ENCODE measurements at places on chromosomes 5 and 9. TPM values are rescaled to one million over a fixed set of nuclear protein-coding genes. Genes with fewer than 3 reads are reported as not detected.

DNA sequence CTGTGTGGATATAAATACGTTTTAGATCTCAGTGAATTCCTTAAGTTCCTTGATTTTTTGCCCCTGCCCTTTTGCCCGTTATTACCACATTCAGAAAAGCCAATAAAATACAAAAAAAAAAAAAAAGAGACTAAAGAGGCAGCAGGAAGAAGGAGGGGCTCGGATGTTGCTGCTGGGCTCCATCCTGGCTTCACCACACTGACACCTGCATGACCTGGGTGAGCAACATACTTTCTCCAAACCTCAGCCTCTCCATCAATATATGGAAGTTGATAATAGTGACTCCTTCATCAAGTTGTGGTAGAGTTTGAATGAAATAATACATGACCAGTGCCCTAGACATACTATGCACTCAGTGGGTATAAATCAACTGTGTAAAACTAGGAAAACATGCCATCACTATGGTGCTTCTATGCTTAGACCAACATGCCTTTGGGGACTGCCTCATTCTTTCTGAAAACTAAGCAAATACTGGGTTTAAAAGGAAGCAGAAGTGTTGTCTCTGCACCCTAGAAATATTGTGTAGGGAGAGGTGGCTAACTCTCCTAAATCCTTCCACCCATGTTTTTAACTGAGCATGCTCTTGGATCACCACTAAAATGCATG, 243.0 kb downstream of the PIK3R1 start:
- no peak for DNase-seq
- no peak overlapping the region for H3K27ac ChIP-seq
- no peaks in the 10 kb centered on the region for H3K36me3 ChIP-seq
- no peaks in the 10 kb centered on the region for H3K27me3 ChIP-seq
- H3K4me1 ChIP-seq, result peaks cover 3% of the 10 kb centered on the region

DNA sequence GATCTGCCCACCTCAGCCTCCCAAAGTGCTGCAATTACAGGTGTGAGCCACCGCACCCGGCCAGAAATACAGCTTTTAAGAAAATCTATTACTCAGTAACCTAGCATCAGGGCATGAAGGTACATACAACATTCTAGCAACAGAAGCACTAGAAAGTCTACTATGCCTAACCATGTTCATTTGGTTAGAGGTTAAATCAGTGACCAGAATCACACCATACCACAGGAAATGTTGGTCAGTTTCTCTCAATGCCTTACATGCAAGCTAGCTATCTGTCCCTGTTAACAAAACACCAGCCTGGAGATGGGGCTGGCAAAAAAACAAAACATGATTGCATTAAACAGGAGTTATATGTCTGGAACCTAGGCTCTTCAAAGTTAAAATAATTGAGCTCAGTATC, 104.1 kb downstream of the STRBP start:
- no peaks in the 10 kb centered on the region for H3K4me1 ChIP-seq
- H3K27ac ChIP-seq, result no peak overlapping the region
- no peak for DNase-seq
- no peaks in the 10 kb centered on the region for H3K36me3 ChIP-seq
- H3K27me3 ChIP-seq, result no peaks in the 10 kb centered on the region

GRCh38 chr9:31140316-31140715, 1244.1 kb upstream of the ACO1 start:
- no peaks in the 10 kb centered on the region for H3K27me3 ChIP-seq
- H3K4me3 ChIP-seq, result no peak overlapping the region
- no peak overlapping the region for H3K27ac ChIP-seq
- no peaks in the 10 kb centered on the region for H3K4me1 ChIP-seq

GRCh38 chr9:128523199-128523925, 18.8 kb downstream of the GLE1 start:
- H3K27ac ChIP-seq, result no peak overlapping the region
- DNase-seq, result peak; percentile 15
- H3K27me3 ChIP-seq, result no peaks in the 10 kb centered on the region
- no peaks in the 10 kb centered on the region for H3K4me1 ChIP-seq

The MELK gene
- total RNA-seq, result 1.3 TPM

DNA sequence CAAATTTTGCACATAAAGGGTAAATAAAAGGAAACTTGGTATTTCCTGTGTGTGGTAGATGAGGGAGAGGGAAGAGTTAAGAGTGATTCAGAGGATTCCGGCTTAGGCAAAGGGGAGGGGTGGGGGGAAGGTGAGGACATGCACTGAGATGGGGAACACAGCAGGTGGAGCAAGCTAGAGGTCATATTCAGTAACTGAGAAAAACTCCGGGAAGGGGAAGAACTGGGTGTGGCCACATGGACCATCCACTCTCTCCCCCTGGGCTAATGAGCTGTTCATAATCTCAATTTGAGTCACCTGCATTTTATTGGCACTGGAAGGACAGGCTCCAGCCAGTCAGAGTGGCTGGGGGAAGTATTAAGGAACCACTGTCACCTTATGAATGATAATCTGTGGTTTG, 45.1 kb upstream of the UGCG start:
- no peaks in the 10 kb centered on the region for H3K4me1 ChIP-seq
- H3K27ac ChIP-seq, result no peak overlapping the region
- H3K36me3 ChIP-seq, result no peaks in the 10 kb centered on the region
- H3K27me3 ChIP-seq, result no peaks in the 10 kb centered on the region
- DNase-seq, result no peak
- H3K4me3 ChIP-seq, result no peak overlapping the region

DNA sequence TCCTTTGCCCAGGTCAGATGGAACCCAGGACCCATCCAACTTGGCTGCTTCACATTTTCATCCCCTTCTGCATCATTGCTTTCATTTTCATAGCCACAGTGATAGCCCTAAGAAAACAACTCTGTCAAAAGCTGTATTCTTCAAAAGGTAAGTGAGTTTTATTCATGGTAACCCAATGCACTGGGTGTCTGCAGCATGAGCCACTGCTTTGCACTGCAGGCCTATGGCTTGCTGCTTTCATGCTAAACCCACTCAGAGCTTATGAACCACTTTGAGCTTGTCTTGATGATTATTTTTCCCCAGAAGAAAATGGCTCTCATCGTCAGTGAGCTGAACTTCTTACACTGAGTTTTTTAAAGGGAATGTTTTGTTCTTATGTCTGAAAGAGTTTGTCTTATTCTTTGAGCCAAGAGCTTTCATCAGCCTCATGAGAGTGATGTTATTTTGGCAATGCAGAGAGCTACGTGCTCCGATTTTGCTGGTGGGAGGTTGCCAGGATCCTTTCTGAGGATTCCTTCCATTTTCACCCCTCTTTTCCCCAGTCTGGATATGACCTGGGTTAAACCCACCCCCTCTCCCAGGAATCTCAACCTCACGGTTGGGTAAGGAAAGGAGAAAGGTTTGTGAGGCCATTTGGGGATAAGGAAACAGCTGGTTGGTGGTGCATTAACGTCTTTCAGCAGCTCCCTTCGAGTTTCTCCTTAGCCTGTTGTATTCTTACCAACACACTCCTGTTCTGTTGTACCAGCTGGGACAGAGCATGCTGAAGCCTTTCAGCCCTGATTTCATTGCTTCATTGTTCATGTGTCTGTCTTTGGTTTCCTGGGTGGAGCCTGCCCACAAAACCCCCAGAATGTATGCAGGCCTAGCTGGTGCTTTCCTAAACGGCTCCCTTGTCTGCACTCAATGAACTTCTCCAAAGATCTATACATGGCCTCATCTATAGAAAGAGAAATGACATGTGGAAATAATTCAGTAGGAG, 47.6 kb downstream of the PDCD1LG2 start:
- H3K4me1 ChIP-seq, result peaks cover 21% of the 10 kb centered on the region
- H3K4me3 ChIP-seq, result no peak overlapping the region
- peak overlapping the region; percentile 49 for H3K27ac ChIP-seq
- no peaks in the 10 kb centered on the region for H3K36me3 ChIP-seq
- peak; percentile 85 for DNase-seq

- no peaks in the 10 kb centered on the region for H3K27me3 ChIP-seq
- H3K4me3 ChIP-seq, result no peak overlapping the region
- no peak for DNase-seq
- H3K36me3 ChIP-seq, result peaks cover 78% of the 10 kb centered on the region
These were observed 16.8 kb downstream of the ANXA1 start for GRCh38 chr9:73168298-73168934.

The DOCK2 gene
- 320 TPM for total RNA-seq

DNA sequence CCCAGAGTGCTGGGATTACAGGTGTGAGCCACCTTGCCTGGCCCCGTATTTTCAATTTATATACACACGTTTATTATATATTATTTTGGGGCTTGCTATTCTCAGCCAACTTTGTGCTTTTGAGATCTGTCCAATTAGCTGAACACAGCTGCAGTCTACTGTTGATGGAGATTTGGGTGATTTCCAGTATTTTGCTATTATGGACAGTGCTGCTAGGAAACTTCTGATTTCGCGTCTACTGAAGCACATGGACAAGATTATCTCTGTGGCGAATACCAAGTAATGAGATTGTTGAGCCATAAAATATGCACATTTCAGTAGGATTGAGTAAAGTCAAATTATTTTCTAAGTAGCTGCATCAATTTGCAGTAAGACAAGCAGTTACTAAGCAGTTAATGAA, 1731.2 kb upstream of the CDH6 start:
- no peaks in the 10 kb centered on the region for H3K36me3 ChIP-seq
- no peak for DNase-seq
- H3K4me1 ChIP-seq, result no peaks in the 10 kb centered on the region
- H3K4me3 ChIP-seq, result no peak overlapping the region

The STC2 gene
- not detected for total RNA-seq

DNA sequence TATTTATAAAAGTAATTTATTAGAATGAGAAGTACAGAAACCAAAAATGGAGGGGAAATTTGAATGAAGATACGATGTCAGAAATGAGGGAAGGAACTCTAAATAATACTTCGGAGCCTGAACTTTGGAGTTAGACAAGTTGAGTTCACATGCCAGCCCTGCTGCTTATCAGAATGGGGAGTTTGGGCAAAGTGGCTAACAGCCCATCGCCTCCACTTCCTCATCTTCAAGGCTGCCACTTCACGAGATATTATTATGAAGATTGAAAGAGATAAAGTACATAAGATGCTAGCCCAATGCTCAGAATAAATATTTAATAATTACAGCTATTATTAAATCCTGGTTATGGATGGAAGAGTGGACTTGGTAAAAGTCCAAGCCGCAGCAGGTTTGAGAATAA, 56.2 kb upstream of the ABCA1 start:
- no peak overlapping the region for H3K4me3 ChIP-seq
- peaks cover 5% of the 10 kb centered on the region for H3K27me3 ChIP-seq
- H3K27ac ChIP-seq, result no peak overlapping the region

DNA sequence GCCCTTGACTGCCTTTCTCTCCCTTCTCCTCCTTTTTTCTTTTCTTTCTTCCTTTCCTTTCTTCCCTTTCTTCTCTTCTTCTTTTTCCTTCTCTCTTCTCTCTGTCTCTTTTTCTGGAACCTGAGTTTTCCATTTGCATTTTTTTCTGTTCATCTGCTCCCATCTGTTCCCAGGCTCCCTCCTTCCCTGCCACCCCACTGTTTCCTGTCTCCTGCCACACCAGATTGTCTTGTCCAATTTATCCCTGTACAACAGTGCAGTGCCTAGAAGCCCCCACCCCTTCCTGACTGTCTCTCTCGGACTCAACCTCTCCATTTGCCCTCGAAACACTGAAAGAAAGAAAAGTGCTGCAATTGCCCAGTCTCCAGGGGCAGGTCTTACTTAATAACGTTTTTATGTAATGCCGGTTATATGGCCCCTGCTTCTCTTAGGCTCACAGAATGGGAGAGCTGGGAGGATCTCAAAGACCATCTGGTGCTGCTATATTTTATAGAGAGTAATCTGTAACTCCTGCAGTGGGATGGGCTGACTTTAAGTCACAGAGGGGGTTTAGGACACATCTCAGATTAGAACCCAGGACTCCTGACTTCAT, 101.4 kb downstream of the RALGPS1 start:
- H3K4me3 ChIP-seq, result no peak overlapping the region
- peaks cover 3% of the 10 kb centered on the region for H3K4me1 ChIP-seq
- H3K36me3 ChIP-seq, result no peaks in the 10 kb centered on the region
- no peaks in the 10 kb centered on the region for H3K27me3 ChIP-seq

GRCh38 chr5:128083811-128084227, 253 bp downstream of the SLC12A2 start:
- no peaks in the 10 kb centered on the region for H3K36me3 ChIP-seq
- no peaks in the 10 kb centered on the region for H3K27me3 ChIP-seq
- DNase-seq, result no peak
- H3K27ac ChIP-seq, result peak overlapping the region; percentile 62
- H3K4me3 ChIP-seq, result peak overlapping the region; percentile 74
- H3K4me1 ChIP-seq, result peaks cover 17% of the 10 kb centered on the region

Measured in natural killer cell (primary cell).